MG63 (cell line): ENCODE measurements at places on chromosomes 5 and 9.

DNA sequence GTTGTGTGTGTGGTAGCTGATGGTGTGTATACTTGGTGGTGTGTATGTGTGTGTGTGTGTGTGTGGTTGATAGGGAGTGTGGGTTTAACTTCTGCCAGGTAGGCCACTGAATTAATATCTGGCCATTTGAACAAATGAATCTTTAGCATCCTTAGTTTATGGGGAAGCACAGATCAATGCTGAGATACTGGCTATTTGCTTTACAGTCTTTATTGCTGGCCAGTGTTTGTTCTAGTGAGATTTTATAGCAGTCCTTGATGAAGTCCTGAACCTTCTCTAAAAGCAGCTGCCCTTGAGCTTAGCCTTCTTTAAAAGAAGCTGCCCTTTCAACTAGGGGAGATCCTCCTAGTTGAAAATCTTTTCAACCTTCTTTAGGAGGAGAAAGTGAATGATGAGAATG is 69.3 kb downstream of the MACIR start:
- DNase-seq: no peak

DNA sequence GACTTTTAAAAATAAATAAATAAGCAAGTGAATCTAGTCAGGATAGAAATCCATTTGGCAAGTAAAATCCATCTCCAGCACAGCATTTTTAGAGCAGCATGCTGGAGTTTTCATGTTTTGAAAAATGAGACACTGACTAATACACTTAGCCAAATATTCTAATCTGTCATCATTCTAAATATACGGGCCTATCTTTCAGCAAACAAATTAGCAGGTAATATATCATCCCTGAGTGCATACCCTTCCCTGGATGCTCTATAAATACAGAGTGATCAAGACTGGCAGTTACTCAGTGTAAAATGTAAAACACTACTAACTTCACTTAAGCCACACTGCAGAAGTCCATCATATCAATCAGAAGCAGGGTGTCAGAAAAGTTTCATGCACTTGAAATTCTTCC is 58.4 kb downstream of the MLLT3 start:
- no peak for DNase-seq

DNA sequence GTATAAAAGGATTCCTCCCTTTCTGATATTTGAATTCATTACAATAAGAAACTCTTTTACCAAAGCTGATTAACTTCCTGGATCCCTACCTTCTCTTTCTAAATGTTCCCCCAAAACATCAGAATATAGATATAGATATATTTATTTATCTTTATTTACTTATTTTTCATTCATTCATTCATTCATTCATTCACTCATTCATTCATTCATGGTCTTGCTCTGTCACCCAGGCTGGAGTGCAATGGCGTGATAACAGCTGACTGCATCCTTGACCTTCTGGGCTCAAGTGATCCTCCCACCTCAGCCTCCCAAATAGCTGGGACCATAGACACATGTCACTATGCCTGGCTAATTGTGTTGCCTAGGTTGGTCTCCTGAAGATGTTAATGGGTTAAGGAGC is 30.7 kb downstream of the GIN1 start:
- DNase-seq: no peak

DNA sequence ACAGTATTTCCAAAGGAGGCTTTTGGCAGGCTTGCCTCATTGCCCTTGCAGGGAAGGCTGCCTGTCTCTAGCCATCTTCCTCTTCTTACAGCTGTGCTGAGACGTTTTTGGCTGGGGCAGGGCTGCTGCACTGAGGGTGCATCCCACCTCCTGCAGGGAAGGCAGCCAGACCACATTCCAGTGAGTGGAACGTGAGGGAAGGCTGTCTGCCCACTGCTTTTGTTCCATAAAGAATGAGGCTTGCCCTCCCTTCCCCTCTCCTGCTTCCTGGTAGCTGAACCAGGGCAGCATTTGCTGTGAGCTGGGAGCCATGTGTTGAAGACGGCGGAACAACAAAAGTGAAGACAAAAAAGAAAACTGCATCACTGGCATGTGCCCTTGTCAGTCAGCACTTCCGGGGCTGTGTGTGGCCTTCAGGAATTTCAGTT is 16.8 kb downstream of the MGAT1 start:
- DNase-seq: peak; percentile 95

DNA sequence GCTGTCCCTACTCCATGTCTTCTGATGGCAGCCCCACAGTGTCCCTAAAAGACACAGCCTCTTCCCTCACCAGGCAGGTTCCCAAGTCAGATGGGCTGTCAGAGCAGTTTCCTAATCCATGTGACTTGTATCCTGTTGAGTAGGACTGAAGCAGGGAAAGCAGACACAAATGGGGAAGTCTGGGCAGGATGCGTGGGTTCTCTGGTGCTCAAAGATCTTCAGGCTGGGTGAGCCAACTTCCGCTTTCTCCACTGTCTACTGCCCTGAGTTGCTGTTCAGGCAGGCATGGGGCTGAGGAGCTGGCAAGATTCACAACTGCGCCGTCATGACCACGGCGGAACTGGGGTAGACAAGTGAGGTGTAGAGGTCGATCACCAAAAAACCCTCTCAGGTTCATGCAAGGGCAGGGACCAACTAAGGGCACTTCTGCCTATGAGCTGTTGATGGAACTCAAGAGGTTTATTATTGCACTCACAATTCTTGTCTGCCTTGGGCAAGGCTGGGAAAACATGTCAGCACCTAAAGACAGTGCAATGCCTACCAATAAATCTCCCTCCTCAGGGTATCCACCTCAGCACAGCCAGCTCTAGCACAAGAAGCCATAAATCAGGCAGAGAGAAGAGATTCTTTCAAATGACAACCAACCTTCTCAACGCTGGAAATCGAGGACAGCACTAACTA is 83.4 kb downstream of the RAPGEF1 start:
- no peak for DNase-seq

DNA sequence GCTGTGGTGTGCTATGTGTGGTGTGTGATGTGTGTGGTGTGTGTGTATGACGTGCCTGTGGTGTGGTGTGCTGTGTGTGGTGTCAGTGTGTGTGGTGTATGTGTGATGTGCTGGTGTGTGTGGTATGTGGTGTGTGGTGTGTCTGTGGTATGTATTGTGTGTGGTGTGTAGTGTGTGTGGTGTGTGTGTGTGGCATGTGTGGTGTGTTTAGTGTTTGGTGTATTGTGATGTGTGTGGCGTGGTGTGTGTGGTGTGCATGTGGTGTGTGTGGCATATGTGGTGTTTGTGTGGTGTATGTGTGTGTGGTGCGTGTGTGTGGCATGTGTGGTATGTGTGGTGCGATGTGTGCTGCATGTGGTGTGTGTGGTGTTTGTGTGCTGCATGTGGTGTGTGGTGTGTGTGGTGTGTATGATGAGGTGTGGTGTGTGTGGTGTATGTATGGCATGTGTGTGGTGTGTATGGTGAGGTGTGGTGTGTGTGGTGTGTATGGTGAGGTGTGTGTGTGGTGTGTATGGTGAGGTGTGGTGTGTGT is 18.3 kb upstream of the RNU6ATAC start:
- DNase-seq: no peak

DNA sequence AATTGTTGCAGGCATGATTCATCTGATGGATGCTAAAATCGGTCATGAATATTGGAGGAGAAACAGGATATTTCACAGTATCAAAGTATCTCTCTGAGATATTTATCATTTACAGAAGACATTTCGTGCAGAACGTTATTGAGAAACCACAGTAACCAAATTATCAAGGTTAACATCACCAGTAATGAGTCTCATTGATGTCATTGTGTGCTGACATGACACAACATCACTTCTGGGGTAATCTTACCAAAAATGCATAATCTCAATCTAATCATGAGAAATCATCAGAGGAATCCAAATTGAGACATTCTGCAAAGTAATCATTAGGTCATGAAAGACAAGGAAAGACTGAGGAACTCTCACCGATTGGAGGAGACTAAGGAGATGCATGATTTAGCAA is 42.7 kb downstream of the C5orf22 start:
- DNase-seq: no peak

DNA sequence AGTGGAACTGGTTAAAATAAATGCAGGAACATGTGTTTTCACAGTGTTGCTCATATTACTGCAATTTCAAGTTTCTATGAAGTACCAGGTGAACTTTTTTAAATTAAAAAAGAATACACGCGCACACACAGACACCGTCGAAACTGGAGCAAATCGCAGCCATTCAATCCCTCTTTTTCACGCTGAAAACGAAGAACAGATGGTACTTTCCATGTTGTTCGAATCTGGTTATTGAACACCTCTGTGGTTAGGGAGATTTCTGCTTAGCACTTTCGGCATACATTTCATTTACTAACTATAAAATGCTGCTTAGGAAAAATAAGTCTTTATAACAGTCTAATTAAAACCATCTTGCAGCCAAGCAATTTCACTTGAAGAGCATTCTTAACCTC is 6.8 kb downstream of the ZNF608 start:
- no peak for DNase-seq

DNA sequence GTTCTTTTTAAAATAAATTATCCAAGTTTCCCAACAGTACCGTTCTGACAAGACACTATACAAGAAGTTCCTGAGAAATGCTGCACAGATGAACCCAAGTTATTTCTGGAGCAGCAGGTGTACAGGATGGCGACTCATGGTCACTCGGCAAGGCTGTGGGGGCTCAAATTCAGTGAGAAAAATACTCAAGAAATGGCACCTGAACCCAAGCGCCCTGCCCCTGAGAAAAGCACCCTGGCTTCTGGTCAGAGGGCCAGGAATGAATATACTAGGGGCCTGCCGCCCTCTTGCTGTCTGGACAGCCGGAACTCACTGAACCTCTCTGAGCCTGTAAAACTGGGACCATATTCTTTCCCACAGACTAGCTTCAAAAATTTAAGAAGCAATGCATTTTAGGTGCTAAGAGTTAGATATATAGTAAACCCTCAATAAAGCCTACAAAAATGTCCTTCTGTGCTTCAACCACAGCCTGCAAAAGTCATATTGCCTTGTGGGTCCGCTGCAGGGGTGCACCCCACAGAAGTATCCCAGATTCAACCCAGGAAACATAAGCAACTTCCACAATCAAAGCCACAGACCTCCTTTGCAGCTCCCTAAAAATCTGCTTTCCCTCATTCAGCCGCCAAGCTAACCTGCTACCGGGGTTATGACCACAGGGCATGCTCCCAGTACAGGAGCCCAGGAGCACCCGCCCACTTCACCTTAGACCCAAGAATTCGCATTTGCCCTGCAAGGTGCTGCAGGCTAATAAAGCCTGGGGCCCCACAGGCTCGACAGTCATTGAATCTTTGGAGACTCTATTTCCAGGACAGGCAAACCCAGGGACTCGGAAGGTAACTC is 1.4 kb downstream of the RAPGEF1 start:
- DNase-seq: no peak
